ENCODE measurements at places on chromosomes 3 and 15.

- ATAC-seq, result no peak
These were observed 116.1 kb downstream of the RAB11A start for GRCh38 chr15:65985387-65985786.

DNA sequence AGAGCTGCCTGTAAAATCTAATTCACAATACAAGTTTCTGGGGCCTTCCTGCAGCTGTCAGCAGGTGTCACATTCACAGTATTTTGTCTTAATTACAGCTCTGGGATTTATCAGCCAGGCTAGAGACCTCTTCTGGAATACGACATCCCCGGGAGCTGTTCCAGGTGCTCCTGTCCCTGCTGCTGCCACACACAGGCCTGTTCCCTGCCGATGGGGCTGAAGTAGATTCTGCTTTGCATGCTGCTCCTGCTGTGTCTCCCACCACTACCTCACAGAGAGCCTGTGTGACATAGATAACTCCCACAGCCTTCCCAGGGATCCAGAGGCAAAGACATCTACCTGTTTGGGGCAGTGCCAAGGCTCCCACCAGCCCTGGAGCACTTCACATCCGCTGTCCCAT, 20.4 kb downstream of the COLQ start:
- ATAC-seq, result no peak

DNA sequence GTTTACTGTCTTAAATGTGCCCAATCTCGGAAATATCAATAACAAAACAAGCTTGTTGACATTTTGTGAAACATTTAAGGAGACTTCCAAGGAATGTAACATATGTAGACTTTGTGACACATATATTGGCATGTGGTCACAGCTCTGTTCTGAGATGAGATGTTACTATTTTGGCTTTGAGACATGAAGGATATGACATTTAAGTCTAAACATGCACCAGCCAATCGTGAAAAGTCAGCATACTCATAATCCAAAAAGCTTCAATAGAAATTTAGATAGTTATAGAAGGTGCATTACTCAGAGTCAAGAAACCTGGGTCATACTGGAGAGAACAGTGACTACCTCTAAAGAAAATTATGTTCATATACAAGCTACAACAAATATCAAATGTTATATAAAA, 13.4 kb downstream of the COMMD2 start:
- no peak for ATAC-seq

- no peak for ATAC-seq
These were observed 973 bp upstream of the ITPKA start for GRCh38 chr15:41492597-41493204.

GRCh38 chr15:78301326-78301725, 1.9 kb upstream of the SKIC8 start:
- no peak for ATAC-seq

DNA sequence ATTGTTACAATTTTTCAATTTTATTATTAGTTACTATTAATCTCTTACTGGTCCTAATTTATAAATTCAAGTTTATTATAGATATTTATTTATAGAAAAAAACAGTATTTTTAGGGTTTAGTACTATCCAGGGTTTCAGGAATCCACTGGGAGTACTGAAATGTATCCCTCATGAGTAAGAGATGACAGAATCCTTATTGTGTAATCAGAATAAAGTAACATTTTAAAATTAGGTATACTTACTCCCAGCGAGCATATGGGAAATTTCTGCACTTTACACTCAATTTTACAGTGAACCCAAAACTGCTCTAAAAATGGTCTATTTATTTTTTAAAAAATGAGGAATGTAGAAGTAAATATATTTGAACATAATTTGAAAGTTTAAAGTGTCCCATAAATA, 202.7 kb downstream of the CGGBP1 start:
- no peak for ATAC-seq

DNA sequence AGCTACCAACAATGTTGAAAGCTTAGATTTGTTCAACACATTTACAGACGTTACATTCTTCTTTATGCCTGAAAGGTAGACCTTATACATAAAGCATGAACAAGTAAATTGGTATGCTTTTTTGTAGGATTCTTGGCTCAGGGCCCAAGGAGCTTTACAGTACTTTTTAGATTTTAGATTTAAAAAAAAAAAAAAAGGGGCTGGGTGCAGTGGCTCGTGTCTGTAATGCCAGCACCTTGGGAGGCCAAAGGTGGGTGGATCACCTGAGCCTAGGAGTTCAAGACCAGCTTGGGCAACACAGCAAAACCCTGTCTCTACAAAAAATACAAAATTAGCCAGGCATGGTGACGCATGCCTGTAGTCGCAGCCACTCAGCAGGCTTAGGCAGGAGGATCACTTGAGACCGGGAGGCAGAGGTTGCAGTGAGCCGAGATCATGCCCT, 39.7 kb downstream of the MEF2A start:
- no peak for ATAC-seq

GRCh38 chr3:114827495-114827894, 319.6 kb downstream of the ZBTB20 start:
- ATAC-seq, result peak; percentile 49

DNA sequence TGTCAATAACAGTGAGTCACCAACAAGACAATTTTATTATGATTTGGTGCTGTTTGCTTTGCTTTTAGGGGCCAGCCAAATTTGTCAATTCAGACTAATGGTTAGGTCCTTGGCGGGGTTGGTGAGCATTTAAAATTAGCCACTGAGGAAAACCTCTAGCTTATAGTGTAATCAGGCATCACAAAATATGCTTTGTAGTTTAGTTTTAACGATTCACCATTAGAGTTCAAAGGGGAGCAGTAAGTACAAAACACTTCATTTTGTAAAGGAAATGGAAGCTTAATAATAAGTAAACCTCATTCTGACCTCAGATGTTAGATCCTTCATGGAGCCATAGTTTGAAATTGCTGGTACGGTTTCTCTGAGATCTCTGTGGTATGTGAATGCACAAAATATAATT, 218.4 kb upstream of the GOLIM4 start:
- no peak for ATAC-seq

GRCh38 chr3:71250026-71250425, 333.5 kb downstream of the FOXP1 start:
- ATAC-seq, result no peak

DNA sequence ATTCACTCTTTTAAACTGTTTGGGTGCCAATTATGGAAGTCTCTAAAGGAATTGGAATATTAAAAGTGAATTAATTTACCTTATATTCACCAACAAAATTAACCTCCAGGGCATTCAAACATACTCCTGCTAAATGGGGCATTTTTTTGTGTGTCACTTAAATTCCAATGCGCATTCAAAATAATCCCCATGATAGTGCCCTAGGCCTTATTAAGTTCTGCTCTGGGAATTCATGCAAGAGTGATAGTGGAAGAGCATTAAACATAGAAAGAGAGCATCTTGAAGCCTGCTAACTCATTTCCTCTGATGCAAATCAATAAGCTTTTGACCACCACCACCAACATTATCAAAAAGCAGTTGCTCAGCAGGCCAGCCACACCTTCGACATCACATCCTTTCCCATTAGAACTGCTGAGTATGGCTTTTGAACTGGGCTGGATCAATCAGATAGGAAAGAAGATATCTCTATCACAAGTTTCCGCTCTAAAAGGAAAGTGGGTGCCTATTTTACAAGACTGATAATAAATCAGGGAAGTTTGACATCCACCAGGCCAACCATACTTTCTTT, 156.7 kb downstream of the TMCO5A start:
- no peak for ATAC-seq

- no peak for ATAC-seq
These were observed 113.2 kb downstream of the TCF12 start for GRCh38 chr15:57031605-57032004.

GRCh38 chr3:194555175-194556062, 68.6 kb upstream of the ATP13A3 start:
- ATAC-seq, result no peak

- ATAC-seq, result no peak
These were observed 151.8 kb upstream of the TSC22D2 start for GRCh38 chr3:150256318-150256717.

DNA sequence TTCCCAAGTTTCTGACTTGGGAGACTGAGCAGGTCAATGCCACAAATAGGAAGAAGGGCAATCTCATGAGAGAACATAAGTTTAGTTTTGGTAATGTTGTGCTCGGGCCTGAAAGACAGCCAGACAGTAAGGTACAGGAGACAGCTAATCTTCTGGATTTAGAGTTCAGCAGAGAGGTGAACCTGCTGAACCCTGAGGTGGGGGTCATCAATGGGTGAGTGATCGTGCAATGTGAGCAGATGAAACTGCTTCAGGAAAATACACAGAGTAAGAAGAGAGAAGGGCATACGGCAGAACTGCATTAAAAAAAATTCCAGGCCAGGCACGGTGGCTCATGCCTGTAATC, 23.3 kb downstream of the RUBCN start:
- ATAC-seq, result no peak

GRCh38 chr3:35965908-35966307, 326.6 kb downstream of the ARPP21 start:
- ATAC-seq, result no peak

GRCh38 chr15:35023804-35024203, 35.7 kb upstream of the ZNF770 start:
- ATAC-seq, result no peak

- ATAC-seq, result no peak
These were observed 157.8 kb downstream of the NSMCE3 start for GRCh38 chr15:29111705-29112281.

DNA sequence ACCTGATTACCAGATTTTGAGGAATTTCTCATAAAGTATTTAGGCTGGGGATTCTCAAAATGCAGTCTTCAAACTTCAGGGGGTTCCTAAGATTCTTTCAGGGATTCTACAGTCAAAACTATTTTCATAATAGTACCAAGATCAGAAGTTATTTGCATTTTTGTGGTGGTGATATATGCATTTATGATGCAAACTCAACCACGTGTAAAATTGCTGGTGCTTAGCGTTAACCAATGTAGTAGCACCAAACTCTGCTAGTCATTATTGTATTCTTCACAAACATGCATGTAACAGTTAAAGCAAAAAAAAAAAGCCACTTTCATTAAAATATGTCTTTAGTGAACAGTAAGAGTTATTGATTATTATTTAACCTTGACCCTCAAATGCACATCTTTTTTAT, 274.9 kb upstream of the DNAJC19 start:
- no peak for ATAC-seq

- no peak for ATAC-seq
These were observed 566.4 kb upstream of the SGO1 start for GRCh38 chr3:20752416-20752815.

- ATAC-seq, result no peak
These were observed 177.7 kb downstream of the VGLL4 start for GRCh38 chr3:11465744-11466616.

GRCh38 chr3:16060358-16060852, 114.1 kb upstream of the GALNT15 start:
- ATAC-seq, result no peak

GRCh38 chr15:69098771-69099170, 61.7 kb upstream of the GLCE start:
- ATAC-seq, result no peak

DNA sequence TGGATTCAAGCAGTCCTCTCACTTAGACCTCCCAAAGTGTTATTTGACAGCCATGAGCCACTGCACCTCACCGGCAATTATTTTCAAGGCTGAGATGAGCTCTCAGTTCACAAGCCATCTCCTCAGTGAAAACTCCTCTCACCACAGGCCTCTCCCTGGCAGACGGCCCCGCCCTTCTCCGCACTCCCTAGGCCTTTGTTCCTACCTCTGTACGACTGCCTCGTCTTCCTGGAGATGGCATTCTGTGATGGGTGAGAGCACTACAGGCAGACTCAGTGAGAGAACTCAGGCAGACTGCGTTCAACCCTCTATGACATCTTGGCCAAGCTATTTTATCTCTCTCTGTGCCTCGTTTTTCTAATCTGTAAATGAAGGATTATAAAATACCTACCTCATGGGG, 67.0 kb upstream of the TPM1 start:
- no peak for ATAC-seq

GRCh38 chr3:59285560-59285959, 235.7 kb upstream of the CFAP20DC start:
- ATAC-seq, result no peak

DNA sequence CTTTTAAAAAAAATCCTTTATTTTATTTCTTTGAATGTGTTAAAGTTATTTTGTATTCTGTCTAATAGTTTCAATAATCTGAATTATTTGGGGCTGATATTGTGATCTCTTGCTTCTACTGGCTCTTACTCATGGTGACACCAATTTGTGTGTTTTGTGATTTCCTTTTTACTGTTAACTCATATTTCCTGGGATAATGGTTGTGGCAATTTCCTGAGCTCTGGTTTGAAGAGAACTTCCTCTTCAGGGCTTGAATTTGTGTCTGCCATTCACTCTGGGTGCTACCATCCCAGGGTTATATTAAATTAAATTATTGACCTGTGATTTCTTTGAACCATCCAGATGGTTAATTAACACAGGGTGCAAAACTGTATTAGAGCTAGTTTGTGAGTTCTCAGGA, 60.4 kb upstream of the RNF7 start:
- ATAC-seq, result no peak

DNA sequence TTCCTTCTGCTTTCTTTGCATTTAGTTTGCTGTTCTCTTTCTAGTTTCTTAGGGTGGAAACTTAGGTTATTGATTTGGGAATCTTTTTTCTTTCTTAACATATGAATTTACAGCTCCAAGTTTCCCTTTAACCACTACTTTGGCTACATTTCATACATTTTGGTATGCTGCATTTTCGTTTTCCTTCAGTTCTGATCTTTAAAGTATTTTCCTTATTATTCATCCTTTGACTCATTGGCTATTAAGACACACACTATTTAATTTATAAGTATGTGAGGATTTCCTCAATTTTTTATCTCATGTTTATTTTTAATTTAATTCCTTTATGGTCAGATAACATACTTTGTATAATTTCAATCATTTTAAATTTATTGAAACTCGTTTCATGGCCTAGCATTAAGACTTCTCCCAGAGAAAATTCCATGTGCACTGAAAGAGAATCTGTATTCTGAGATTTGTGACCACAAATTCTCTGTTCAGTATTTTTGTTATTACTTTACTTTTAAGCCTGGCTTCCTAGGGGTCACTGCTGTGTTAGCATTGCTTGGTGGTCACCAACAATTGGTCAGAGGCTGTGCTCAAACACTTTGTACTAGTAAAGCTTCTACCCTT, 87.7 kb downstream of the CFAP20DC start:
- no peak for ATAC-seq

GRCh38 chr3:189260556-189261493, 89.1 kb downstream of the TPRG1 start:
- ATAC-seq, result no peak

DNA sequence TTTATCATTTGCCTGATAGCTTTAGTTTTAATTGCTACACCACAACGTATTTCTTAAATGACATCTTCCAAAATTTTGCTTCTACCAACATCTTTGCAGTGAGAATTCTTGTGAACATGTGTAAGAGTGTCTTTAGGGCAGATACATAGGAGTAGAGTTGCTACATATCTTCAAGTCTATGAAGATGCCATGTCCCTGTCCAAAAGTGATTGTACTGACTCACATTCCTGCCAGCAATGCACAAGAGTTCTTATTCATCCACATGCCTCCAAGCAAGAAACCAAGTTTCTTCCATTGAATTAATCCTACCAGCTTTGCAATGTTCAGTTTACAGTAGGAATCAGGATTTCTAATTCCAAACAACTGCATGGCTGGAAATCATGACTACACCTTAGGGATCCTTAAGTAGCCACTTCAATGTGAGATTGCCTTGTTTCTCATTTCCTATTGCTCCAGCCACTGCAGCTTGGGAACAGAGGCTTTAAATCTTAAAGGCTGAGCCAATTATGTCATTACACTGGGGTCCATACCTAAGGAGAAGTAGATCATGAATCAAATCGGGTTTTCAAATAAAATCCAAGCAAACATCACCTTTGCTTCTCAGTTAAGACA, 44.5 kb downstream of the BCL2L10 start:
- ATAC-seq, result no peak

Measured in activated CD4-positive, CD25-positive, alpha-beta regulatory T cell treated with anti-CD3 and anti-CD28 coated beads, Interleukin-2, amount 50 U/mL, for 24 hours (primary cell).